Left hindlimb (tissue), 1 donor: ENCODE measurements at places on chromosomes 12 and 14.
A peak's percentile ranks its signal among the peaks of the same experiment; 100 is the strongest.

- no peak for DNase-seq
Measured at GRCh38 chr12:28905220-28905955, 243.7 kb upstream of the FAR2 start.

DNA sequence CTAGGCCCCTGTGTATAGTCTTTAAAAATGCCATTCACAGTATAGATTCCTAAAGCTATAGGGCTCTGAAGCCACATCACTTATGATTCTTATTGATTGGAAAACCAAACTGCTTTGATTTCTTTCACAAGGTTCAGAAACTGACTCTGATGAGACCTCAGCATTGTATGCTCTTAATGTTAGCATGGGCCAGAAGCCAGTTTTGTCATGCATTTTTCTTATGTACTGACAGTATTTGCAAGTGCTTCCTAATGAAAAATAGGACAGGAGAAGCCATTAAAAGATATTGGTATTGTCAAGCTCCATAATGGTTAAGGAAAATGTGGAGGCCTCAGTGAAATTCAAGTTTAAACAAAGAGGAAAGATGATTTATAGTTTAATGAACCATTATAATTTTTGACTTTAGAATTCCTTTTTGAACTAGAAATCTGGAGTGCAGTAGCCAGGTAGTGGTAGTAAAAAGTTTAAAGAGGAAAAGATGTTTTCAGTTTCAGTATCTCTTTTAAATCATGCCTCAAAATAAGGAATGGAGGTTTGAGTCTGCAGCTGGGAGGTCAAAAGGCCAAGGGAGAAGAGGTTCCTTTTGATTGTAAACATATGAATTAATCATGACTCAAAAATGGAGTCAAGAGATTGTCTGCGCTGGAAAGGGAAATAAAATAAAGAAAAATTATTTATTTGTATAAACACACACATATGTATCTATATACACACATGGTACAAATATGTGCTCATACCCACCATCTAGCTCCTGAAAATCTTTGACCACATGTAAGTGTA is 388.1 kb upstream of the PRICKLE1 start:
- no peak for DNase-seq

DNA sequence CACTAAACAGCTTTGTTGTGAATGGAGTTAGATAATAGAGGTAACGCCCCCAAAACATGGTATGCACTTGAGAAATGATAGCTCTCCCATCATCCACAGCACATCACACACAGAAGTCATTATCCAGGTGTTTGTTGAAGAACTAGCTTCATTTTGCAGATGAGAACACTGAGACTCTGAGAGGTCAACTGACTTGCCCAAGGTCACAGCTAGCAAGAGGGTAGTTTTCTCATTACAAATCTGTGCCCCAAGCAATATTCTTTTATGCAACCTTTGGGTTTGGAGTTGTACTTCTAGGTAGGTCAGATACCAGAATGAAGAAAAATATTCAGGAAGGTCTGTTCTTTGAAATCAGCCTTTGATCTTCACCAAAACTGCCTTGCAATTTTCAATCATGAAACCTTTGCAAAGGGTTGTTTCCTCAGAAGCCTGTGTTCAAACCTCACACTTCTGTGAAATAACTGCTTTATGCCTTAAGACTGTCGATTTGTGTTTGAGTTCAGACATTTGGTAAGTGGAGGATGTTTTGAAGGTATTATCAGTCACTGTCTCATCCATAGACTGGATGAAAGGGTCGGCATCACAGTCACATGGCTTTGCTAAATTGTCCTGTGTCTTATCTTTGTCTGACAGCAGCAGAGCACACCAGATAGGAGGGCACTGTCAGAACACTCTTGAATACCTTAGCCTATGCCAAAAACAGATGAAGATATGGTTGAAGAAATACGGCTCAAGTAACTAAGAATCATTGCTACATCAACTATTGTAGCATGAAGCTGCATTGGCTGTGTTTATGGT is 233.2 kb upstream of the BTG1 start:
- no peak for DNase-seq

GRCh38 chr14:67360470-67361206 is 510 bp downstream of the EIF2S1 start:
- DNase-seq = no peak

GRCh38 chr12:49345825-49346658 is 646 bp upstream of the DNAJC22 start:
- no peak for DNase-seq

DNA sequence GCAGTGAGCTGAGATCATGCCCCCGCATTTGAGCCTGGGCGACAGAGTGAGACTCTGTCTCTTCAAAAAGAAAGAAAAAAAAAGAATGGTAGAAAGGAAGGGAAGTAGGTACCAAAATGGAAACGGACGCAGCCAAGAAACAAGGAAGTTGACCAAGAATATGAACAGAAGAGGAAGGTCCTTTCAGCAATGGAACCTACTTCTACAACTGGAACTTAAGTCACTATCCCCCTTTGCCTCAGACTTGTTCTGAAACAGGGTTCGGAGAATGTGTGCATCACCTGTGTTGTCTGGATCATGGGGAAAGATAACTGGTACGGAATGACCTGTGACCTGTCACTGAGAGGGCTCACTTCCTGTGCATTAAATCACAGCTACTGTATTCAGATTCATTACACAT is 43.9 kb upstream of the RNASE1 start:
- no peak for DNase-seq

DNA sequence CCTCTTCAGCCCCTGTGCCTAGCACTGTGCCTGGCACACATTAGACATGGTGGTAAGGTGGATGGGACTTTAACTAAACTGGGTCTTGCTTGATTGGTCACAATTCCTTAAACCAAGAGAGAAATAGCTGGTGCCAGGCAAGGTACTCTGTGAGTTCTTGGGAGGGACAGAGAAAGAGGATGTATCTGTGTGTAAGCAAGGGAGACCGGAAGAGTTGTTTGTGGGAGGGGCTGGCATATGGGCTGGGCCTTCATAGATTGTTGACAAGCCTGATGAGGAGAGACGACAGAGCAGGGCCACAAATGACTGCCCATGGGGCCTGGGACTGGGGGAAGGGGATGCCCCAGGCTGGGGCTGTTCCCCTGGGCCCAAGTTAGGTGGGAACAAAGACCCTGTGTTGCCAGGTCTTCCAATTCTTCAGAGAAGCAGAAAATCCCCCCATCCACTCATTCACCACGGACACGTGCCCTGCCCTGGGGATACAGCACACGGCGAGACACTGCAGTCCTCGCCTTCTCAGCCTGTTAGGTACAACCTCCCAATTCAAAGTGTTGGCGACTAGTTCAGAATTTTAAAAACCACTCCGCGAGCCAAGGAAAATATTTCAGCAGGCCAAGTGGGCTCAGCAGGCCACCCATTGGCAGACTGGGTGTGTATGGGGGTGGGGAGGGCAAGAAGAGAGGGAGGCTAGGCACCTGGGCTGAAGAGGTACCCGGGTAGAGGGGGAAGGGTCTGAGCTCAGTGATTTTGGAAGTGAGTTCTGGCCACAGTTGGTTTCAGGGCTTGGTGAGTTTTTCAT is 11.4 kb upstream of the CYP46A1 start:
- DNase-seq = no peak

GRCh38 chr14:31380106-31380505 is 40.2 kb downstream of the HEATR5A start:
- no peak for DNase-seq

GRCh38 chr12:77983859-77984258 is 153.2 kb downstream of the NAV3 start:
- no peak for DNase-seq

DNA sequence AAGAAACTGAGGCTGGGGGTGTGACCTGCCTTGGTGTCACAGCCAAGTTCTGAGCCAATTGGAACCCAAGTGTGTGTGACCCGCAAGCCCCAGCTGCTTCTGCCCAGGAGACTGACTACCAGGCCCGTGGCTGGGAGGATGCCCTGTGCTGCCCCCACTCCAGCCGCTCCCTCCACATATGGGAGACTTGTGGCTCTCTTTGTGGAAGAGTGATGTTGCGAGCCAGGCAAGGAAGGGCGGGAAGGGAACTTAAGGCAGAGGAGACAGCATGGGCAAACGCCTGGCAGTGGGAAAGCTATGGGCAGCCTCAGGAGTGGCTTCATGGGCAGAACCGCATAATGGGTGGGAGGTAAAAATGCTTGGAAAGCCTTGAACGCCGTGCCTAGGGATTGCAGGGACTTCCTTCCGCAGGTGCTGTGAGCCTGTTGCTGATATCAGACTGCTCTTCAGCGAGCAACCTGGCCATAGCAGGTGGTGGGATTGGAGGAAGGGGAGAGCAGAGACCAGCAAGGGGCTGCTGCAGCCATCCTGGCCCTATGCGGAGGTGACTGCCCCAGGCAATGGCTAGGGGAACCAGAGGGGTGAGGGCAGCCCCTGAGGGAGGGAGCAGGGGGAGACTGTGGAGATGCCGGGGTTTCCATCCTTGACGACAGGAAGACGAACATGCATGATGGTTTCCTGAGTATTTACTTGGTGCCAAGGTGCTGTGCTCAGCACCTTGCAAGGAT is 115.7 kb downstream of the LGMN start:
- no peak for DNase-seq

DNA sequence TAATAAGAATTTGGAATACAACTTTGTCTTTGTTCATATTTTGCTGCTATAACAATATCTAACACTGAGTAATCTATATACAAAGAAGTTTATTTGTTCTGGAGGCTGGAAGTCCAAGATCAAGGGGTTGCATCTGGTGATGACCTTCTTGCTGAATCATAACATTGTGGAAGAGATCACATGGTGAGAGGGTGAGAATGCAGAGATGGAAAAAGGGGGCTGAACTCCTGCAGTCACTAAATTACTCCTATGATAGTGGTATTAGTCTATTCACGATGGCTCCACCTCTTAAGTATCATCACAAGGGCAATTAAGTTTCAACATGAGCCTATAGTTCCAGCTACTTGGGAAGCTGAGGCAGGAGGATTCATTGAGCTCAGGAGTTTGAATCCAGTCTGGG is 4.5 kb upstream of the AKAP6 start:
- no peak for DNase-seq

- peak; percentile 65 for DNase-seq
Measured at GRCh38 chr12:74317078-74317601, 220.5 kb upstream of the ATXN7L3B start.

- no peak for DNase-seq
Measured at GRCh38 chr14:59630288-59630963, 53.8 kb upstream of the CCDC175 start.

DNA sequence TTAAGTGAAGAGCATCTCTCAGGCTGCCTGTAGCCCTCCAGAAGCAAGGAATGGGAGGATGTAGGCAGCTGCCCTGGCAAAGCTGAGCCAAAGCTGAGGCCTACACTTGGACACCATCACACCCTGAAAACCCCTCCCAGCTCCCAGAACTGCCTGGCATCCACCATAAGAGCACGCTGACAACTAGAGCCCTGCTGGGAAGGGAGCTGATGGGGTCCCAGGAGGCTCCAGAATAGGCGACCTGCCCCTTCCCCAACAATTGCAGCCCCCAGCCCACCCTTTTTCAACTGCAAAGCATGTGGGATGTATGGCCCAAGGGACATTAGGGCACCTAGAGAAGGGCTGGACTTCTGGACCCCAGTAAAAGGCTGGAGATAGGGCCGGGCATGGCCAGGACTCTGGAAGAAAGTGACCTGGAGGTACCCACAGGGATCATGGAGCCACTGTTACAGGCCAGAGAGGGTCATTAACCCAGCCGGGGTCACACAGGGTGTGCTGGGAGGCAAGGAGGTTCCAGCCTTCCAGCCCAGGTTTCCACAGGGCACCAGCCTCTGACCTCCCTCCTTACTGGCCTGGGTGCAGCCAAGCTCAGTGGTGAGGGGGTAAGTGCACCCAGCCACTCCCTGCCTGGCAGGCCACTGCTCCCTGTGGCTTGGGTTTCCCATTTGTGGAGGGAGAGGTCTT is 27.8 kb downstream of the FAM222A start:
- DNase-seq = no peak

GRCh38 chr12:15863984-15864383 is 18.2 kb upstream of the STRAP start:
- no peak for DNase-seq

- peak; percentile 51 for DNase-seq
Measured at GRCh38 chr12:80708259-80708974, 983 bp downstream of the MYF6 start.

- no peak for DNase-seq
Measured at GRCh38 chr12:57940052-57940914, 1.1 kb upstream of the ATP23 start.

DNA sequence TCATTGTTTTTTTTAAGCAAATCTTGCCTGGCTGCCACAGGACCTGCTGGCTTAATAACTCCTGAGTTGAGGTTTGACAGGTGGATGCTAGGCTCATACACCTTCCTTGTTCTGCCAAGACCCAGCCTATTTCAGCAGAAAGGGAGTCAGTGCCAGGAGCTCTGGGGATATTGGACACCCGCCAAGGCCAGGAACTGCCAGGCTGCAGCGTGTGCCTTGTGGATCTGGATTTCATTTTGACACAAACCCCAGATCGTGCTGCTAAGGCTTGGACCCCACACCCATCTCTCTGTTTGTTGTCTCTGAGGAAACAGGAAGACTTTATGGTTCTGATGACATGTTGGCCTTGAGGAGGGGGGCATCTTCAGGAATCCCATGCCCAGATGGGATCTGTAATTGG is 44.4 kb upstream of the PRIMA1 start:
- no peak for DNase-seq

DNA sequence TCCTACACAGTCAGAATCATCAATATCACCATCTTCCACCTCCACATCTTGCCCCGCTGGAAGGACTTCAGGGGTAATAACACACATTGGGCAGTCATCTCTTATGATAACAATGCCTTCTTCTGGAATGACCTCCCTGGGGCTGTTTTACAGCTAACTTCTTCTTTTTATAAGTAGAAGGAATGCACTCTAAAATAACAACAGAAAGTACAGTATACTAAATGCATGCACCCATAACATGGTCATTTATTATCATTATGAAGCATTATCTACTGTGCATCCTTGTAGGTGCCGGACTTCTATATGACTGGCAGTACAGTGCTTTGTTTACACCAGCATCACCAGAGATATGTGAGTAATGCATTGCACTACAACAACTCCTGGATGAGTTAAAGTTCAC is 19.0 kb upstream of the NUAK1 start:
- DNase-seq = no peak

DNA sequence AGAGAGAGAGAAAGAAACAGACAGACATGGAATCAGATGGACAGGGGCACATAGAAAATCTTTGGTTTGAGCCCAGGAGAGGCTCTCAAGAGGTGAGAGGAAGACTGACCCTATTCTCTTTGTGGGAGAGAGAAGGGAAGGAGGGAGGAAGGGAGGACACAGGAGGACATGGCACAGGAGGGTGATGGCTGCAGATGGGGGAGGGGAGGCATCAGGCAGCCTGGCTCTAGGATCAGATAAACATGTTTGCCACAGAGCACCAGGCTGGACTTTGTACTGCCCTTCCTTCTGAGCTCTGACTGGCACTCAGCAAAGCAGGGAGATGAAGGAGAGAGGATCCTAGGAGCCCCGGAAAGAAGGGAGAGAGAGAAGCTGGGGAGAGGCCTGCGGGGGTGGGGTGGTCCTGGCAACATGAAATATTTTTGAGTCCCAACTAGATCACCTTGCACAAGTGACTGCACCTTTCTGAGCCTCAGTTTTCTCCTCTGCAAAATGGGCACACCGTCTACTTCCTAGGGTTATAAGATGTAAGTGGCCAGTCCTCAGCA is 6.1 kb downstream of the HNF1A start:
- DNase-seq = no peak
